ENCODE measurements at places on chromosomes 3 and 15. TPM values are rescaled to one million over a fixed set of nuclear protein-coding genes. Genes with fewer than 3 reads are reported as not detected.

The RBP2 gene
- not detected for total RNA-seq

The BRPF1 gene
- 18.7 TPM for total RNA-seq

The NCKIPSD gene
- total RNA-seq: 5.2 TPM

The RASSF1 gene
- total RNA-seq: 12.0 TPM

Data from lung microvascular endothelial cell (primary cell).